H9 (cell line): ENCODE measurements at places on chromosomes 11 and 22. TPM values are rescaled to one million over a fixed set of nuclear protein-coding genes. Genes with fewer than 3 reads are reported as not detected.
A peak's percentile ranks its signal among the peaks of the same experiment; 100 is the strongest.

ANGPTL5 gene
- total RNA-seq, result not detected in 2 replicates

KBTBD4 gene
- total RNA-seq, result 15.2 and 15.9 TPM in 2 replicates

DNA sequence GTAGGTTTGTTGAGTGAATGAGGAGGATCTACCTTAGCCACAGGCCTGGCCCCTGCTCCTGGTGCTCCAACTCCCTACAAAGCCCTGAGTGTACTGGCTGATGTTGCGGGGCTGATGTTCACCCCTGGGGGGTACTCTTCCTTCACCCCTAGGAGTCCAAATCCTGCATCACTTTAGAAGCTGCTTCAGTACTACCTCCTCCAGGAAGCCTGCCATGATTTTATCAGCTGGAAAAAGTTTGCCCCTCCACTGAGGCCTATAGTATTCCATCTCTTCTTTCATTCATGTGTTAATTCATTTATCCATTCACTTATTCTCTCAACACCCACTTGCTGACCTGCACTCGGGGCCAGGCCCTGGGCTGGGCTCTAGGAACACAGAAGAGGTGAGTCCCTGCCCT, 7.8 kb downstream of the SHISAL1 start:
- no peak for DNase-seq

DNA sequence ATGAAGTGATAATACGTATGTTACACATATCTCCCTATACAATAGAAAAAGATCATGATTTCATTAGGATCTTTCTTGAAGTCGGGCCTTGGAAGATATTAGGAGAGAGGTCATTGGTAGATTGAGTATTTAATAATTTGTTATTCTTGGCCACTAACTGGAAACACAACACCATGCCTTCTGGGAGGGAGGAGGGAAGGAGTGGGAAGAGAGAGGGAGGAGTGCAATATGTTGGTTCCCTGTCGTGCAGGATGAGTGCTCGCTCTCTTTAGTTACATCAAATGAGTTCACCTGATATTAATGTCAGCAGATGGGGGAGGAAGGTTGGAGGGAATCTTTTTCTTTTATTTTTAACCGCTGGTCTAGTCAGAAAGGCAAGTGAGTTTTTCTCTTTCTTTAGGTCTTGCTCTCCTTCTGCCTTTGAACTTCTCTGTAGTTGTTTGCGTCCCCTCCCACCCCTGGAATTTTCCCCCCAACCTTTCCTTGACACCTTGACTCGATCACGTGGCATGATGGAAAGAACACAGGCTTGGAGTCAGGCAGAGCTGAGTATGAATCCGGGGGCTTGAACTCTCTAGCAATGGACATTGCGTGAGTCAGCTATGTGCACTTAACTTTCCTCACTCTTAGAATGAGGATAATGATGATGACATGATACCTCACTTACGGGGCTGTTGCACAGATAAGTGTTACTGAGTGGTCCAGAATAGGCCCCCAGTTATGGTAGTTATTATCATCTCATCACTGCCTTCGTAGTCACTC, 6.2 kb downstream of the ADAMTS15 start:
- no peak for DNase-seq

DNA sequence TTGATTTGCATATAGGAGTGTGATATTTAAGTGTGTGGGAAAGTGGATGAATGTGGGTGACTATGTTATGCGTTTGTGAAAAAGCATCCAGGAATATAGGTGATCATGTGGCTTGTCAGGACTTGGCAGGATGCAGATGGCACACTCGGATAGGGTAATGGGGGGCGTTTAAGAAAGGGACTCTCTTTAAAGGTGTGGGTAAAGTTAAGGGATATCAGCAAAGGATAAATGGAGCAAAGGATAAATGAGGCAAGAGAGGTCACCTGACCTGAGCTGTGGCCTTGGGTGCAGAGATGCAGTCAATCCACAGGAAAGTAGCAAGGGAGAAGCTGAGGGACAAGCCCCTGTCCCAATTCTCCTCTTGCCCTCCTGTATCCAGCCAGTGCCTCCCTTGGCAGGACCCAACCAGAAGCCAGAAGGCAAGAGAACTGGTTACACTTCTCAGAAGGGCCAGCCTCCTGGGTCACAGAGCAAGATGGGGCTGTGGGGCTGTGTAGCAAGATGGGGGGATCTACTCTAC, 47.5 kb upstream of the GRAMD1B start:
- no peak for DNase-seq

DNA sequence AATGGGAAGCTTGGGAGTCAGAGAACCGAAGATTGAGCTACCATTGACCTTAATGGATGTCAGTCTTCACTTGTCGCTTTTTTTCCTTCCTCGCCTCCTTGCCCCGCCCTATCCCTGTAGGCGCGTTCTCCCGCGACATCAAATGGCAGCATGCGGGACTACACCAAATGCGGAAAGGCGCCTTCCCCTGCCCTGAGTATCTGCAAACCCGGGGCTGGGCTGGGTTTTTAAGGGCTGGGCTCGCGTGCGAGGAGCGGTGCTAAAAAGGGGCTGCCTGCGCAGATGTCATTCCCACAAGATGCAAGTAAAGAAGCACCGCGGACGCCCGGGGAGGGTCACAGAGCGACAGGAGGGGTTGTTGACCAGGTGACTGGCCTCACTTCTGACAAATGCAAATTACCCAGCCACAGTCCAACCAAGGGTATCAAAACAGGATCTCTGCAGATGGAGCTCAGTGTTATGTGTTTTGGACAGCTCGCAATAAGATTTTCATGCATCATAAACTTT, 4.7 kb upstream of the FAM111B start:
- peak; percentile 92 for DNase-seq

DNA sequence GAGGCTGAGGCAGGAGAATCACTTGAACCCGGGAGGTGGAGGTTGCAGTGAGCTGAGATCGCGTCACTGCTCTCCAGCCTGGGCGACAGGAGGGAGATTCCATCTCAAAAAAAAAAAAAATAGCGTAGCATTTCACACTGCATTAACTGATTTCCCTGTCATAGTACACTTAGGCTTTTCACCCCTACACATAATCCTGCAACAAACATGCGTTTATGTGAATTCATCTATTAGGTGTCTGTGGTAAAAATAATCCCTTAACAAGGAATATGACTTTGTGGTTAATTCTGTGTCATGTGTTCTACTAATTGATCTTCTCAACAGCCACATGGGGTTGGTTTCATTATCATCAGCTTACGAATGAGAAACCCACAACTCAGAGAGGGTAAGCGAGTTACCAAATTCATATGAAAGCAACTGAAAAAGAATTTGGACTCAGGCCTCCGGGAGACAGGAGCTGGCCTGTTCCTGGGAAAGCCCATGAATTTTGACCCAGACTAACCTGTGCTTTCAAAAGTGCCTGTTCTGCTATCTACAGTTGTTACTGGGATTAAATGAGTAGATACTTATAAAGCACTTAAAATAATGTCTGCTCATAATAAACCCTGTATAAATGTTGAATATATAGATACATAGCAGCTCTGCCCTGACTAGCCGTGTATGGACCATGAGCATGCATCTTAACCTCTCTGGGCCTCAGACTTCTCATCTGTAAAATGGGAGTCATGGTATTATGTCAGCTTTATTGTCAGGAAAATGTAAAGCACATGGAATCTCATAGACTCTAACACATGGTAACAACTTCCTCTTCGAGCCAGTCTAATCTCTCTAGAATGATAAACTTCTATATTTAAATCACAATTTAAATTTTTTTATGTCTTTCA, 36.6 kb downstream of the KCNJ1 start:
- DNase-seq, result no peak

DNA sequence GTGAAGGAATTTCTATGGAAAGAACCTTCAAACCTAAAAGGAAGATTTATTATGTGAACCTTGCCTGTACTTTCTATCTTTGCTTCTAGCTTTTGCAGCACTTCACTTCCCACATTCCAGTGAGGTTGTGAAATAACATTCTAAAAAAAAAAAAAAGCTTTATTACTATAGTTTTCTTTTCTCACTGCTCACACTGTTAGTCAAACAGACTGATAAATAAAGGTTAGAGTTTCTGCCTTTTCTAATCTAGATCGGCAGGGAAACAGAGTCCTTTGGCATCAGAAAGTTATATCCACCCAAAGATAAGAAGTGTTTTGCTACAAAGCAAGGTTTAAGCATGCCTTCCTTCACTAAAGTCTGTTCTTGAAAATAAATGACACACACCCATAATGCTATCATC, 2.8 kb downstream of the AAMDC start:
- no peak for DNase-seq
